ENCODE measurements at places on chromosomes 12 and 14. TPM values are rescaled to one million over a fixed set of nuclear protein-coding genes. Genes with fewer than 3 reads are reported as not detected.

GRCh38 chr14:81276073-81277069 lies 55.6 kb upstream of the GTF2A1 start:
- DNase-seq = no peak

- no peak for DNase-seq
Measured at GRCh38 chr12:52266514-52266913, 7.9 kb upstream of the KRT86 start.

GRCh38 chr14:101017209-101017608 lies 113.7 kb upstream of the RTL1 start:
- peak; percentile 55 for DNase-seq

- DNase-seq = no peak
Measured at GRCh38 chr12:14868916-14869506, 16.6 kb downstream of the MGP start.

- DNase-seq = peak; percentile 85
Measured at GRCh38 chr12:52006726-52007157, at the start of gene TAMALIN. TSS of gene TAMALIN (plus strand) at chr12:52006946. CDS start at chr12:52007020, 74 bp downstream.

The PPP4R4 gene
- total RNA-seq = 0.78 TPM

The PPP1R36 gene
- not detected for total RNA-seq

The LRFN5 gene
- 2.1 TPM for total RNA-seq

All from cardiac muscle cell (in vitro differentiated cells and primary cell).